Ammon's horn (tissue), 1 donor: ENCODE measurements at places on chromosomes 1 and 21.

- DNase-seq: peak; percentile 93
Measured at GRCh38 chr1:2968471-2968881, 52.8 kb upstream of the ACTRT2 start.

- no peak for DNase-seq
Measured at GRCh38 chr21:42324896-42325295, 9.7 kb upstream of the TFF3 start.

- DNase-seq: no peak
Measured at GRCh38 chr1:7528386-7529198, 242.5 kb upstream of the VAMP3 start.

- no peak for DNase-seq
Measured at GRCh38 chr1:187390215-187390818, 561.6 kb downstream of the PLA2G4A start.

DNA sequence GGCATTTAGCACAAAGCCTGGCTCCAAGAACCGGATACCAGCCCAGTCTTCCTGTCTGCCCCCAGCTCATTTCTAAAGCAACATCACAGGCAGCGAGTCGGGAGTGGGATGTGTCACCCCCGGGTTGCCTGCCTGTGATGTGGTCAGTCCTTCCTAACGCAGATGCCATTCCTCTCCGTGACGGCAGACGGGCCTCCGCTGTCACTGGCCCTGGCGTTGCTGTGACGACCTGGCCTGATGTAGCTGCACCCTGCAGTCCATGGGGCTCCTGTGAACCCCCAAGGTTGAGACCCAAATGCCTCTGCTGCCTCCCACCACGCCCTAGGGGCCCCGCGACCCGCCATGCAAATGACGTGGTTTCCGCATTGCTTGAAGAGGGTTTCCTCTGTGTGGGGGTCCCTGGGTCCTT lies 12.3 kb downstream of the TNFRSF1B start:
- no peak for DNase-seq

DNA sequence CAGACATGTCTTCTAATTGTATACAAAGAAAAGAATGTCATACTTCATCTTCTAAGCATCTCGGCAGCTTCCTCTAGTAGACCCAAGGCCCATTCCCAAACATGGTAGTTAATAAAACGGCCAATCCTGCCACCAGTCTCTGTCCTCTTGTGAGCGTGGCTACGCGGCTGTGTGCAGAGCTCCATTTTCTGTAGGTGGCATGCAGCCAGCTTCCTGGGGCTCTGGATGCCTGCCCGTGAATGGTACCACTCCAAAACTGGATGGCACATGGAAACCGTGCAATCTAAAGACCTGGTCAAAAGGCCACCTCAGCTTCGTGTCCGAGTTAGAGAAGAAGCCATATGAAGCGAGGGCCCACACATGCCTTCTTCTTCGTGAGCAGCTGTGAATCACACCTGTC lies 110.7 kb downstream of the SIPA1L2 start:
- peak; percentile 21 for DNase-seq

DNA sequence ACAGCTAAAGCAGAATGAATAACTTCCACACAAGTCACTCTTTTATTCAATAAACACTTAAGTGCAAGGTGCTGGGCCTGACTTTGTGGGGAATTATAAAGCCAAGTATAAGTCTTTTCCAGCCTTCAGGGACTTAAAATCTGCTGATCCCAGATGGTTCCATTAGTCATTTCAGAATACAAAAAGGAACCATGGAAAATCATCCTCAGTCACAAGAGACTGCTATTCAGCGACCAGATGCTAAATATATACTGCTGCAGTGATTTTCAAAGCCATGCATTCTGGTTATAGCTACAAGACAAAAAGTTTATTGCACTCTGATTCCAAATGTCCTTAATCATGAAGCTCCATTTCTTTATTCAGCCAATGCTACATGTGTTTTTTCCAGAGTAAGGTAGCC lies 25.7 kb downstream of the GLMN start:
- peak; percentile 24 for DNase-seq

GRCh38 chr1:230832476-230832875 lies 35.8 kb downstream of the C1orf198 start:
- no peak for DNase-seq

DNA sequence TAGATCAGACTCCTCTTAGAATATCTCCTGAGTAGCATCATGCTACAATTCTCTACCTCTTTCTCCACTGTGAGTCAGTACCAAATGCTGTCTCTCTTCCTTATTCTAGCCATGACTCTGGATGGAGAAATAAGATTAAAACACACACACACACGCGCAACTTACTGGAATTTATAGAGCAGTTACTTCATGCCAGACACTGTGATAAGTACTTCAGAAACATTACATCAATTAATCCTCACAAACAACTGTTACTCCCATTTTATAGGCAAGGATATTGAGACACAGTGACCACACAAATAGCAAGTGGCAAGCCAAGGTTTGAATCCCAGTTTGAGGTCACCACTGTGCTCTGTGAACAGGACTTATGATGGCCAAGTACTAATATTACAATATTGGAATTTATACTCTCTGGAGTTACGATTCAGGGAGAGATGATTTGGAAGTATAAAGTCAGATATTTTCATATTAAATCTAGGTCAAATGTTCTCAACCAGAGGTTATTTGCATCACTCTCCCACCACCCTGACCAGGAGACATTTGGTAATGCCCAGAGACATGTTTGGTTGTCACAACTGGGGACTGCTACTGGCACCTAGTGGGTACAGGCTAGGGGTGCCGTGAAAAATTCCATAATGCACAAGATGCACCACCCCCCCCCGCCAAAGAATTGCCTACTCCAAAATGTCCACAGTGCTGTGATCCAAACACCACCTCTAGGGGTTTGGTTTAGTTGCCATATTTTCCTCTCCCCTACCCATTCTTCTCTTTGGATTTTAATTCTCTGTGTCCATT lies 221.6 kb downstream of the LTN1 start:
- DNase-seq: no peak

DNA sequence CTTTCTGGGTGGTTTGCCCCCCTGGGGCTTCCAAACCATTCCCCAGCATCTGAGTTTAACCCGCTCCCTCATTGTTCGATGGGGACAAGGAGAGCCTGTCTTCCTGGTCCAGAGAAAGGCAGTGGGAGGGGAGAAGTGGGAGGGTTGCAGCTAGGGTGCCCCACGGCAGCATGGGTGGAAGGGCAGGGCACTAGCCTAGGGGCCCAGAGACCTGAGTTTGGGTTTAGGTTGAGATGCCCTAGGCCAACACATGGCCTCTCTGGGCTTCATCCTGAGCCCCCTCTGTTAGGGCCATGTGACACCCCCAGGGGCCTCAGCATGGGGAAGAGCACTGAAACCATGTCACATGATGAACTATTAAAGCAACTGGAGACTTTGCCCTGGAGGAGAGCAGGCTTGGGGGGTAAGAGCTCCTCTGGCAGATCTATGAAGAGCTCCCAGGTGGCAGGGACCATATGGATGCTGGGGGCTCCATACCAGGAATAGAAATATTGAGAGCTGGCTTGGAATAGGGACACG lies 9.7 kb upstream of the RUNX3 start:
- DNase-seq: no peak
